EL (cell line): ENCODE measurements at places on chromosomes 6 and 20.
A peak's percentile ranks its signal among the peaks of the same experiment; 100 is the strongest.

GRCh38 chr6:16136621-16137450, 8.0 kb downstream of the MYLIP start:
- peak; percentile 83 for DNase-seq

DNA sequence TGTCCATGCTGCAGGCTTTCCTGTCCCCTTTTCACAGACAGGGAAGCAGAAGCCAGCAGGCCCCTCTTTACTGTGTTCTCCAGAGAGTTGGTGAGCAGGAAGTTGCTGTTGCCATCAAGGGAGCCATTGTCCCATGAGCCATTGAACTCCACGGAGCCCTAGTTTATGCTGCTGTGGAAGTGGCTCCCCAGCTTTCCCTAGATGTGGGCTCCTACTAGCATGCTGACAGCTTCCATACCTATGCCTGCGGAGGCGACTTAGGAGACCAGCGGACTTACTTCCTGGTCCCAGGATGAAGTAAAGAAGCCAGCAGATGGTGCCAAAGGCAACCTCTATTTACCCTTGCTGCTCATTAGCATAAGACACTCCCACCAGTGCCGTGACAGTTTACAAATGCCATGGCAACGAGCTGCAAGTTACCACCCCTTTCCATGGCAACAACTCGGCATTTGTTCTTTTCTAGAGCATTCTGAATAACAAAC, 30.8 kb upstream of the FKBP1A start:
- peak; percentile 26 for DNase-seq

- no peak for DNase-seq
Observed at GRCh38 chr6:80464901-80465300, 358.4 kb downstream of the BCKDHB start.

- peak; percentile 24 for DNase-seq
Observed at GRCh38 chr6:112618849-112619248, 271.7 kb downstream of the RFPL4B start.

- DNase-seq: no peak
Observed at GRCh38 chr6:15183979-15184378, 61.9 kb upstream of the JARID2 start.

DNA sequence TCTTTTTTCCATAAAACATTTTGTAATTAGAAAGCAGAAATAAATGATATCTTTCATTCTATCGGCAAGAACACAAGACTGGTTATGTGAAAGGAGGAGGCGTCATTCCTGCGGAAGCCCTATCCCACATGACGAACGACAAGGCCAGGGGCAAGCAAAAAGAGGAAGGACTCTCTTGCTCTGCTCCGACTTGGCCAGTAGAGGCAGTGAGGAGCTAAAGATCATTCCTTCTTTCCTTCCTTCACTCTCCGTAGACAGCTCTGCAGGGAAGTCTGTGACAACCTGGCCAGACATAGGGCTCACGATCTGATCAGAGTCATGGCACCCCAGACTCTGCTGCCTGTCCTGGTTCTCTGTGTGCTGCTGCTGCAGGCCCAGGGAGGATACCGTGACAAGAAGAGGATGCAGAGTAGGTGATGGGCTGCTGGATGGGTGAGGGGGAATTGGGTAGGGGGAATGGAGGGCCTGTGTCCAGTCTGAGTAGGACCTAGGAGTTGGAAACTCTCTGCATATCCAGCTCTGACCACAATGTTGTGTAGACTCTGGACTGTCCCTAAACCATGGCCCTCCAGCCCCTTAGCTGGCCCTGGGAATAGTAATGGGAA, at the start of gene WFDC10A:
Gene WFDC10A (plus strand): TSS at position 244 of the 605 bp plus-strand sequence. CDS start 75 bp downstream, at position 319.
- DNase-seq: peak; percentile 59
